ENCODE measurements at places on chromosomes 12 and 14.

DNA sequence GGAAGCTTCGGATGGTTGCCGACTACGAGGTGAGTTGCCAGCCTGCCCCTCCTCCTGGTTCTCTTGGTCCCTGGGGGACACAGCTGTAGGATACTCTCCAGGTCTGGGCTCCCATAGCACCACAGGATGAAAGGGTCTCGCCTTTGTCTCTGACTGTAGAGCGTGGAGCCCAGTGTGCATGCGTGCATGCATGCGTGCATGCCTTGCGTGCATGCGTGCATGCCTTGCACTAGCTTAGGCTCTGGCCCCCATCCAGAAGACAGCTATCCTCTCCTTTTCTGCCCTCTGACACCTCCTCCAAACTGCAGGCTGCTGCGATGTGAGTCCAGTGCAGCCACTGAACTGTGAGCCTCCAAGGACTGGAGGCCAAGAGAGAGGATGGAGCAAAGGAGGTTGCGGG lies 19.1 kb downstream of the NGB start:
- DNase-seq, result no peak

DNA sequence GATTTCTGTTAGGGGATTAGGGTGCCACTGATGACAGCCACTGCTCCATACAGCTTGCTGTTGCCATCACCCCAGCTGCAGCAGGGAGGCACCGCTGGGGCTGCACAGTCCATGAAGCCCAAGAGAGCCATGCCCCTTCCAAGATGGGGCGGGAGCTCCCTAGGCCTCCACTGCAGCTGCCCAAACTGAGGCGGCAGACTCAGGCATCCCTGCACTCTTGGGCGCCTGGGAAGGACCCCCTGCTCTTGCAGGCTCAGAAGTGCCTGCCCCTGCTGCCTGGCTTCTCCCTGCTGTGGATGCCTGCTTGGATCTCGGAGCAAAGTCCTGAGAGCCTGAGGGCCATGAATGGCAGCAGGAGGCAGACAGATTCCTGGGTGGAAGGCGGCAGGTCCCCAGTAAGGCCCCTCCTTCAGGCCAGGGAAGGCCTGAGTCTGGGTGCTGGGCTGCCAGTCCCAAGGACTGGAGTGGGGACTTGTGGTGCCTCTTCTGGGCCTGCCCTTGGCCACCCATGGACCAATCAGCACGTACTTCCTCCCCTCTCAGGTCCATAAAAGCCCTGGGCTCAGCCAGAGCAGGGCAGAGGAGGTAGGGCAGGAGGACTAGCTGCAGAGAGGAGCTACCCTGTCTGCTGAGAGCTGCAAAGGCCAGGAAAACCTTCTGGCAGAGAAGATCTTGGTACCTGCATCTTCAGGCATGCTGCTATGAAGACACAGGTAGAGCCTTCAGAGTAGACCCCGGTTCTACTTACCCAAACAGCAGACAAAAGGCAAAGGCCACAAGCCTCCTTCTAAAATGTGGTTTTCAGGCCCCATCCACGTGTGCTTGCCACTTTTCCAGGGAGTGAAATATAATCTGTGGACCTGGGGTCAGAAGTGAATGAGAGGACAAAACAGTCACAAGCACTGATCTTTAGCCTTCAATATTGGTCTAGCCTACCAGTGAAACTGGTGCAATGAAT lies 30.0 kb upstream of the STK38L start:
- no peak for DNase-seq

GRCh38 chr14:33317675-33318074 lies 379.0 kb downstream of the NPAS3 start:
- peak; percentile 6 for DNase-seq

DNA sequence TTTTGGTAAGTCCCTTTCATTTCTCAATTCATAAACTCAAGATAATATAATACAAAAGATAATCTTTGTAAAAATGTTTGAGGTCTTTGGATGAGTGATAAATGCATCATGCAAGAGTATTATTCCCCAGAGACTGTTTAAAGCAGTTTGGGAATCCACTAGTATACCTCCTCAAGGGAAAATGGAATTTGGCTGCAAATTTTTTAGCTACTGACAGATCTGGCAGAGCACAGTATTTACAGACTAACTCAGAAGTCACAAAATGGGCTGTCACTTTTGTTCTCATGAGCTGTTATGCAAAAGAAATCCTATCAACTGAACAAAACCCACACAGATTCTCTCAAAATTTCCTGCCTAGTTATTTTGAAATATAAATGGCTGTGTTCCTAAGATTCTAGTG lies 9.9 kb downstream of the SPIC start:
- DNase-seq, result no peak

GRCh38 chr14:35158951-35159653 lies 36.8 kb downstream of the PRORP start:
- no peak for DNase-seq

- no peak for DNase-seq
These were observed 46.9 kb downstream of the ZFYVE21 start for GRCh38 chr14:103762541-103762940.

GRCh38 chr12:121826318-121827150 lies 22.7 kb downstream of the SETD1B start:
- DNase-seq, result no peak

GRCh38 chr12:53676656-53677015 lies 753 bp upstream of the ATP5MC2 start:
- no peak for DNase-seq

DNA sequence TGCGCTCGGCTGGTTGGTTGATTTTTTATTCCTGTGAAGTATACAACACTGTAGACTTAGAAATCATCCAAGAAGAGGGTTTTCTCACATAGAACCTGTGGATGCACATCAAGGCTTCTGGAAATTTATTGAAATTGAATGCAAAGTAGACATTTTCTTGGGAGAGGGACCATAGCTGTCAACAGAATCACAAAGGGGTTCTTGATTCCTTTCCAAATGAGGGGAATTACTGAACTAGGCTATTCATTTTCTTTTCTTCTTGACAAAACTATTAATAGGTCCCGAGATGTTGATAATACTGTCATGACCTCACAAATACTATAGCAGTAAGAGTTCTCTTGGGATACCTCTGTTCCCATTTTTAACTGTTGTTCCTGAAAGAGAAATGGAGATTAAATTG lies 73.9 kb downstream of the AKAP6 start:
- no peak for DNase-seq

GRCh38 chr14:100862277-100862676 lies 36.4 kb downstream of the MEG3 start:
- DNase-seq, result no peak

DNA sequence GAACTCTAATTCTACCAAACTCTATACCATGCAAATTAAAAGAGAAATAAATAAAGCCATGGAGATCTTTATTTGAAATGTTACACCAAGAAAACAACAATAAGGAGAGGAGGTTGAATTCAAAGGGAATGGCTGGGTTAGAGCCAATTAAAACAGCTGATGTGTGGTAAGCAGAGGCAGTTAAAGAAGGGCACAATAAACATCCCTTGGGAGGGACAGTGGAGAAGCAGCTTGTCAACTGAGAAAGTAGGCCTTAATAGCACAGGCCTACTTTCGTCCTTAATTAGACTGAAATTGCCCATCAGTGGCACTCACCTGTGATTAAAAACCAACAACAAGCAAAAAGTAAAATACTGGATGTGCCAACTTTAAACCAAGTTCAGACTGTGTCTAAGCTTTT lies 16.3 kb upstream of the NAV3 start:
- peak; percentile 12 for DNase-seq

DNA sequence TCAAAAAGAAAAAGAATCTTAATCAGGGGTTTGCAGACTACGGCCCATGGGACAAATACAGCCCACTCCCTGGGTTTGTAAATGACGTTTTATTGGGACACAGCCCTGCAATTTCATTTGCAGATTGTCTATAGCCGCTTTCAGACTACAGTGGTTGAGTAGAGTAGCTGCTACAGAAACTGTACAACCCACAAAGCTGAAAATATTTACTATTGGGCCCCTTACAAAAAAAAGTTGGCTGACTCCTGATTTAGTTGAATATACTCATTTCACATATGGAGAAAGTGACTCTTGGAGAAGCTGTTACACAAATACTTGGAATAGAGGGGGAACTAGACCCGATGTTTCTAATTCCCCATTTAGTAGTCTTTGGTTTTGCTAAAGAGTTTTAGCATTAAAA lies 162.5 kb upstream of the NOS1 start:
- DNase-seq, result no peak

- no peak for DNase-seq
These were observed 105.1 kb downstream of the AKAP6 start for GRCh38 chr14:32434180-32434579.

- no peak for DNase-seq
These were observed 112.6 kb upstream of the ARHGAP5 start for GRCh38 chr14:31964490-31964889.

DNA sequence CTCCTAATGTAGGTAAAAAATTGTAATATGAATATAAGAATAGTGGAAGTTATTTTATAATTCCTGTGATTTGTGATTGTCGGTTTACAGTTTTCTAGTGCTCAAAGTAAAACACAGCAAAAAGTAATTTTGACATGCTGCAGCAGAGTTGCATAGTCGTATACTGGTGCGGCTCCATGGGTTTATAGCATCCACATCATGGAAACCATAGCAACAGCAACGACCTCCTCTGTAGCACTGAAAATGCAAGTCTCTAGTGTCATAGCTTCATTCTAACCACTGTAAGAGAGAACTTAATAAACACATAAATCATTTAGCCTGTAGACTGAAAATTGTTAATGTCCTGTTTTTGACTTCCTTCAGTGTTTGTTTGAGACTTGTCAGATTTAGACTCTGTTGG lies 574.3 kb downstream of the KCNH5 start:
- DNase-seq, result no peak

Data from NCI-H1092 (cell line).